Fibroblast of skin of right biceps (primary cell): ENCODE measurements at places on chromosomes 12 and 14.

DNA sequence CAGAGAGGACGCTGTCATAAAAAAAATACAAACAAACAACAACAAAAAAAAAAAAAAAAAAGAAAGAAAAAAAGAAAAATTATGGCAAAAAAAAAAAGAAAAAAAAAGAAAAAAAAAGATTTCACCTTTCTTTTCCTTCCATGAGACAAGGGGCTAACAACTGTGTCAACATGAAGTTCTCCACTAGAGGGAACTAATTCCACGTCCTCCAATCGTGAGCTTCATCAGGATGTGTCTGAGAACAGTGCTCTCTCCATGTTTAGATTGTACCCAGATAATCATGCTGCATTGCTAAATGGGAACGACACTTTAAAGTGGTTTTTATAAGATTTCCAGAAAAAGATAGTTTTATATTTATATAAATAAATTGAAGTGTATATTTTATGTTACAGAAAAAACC, 96.2 kb upstream of the PTPRB start:
- DNase-seq: peak; percentile 72

DNA sequence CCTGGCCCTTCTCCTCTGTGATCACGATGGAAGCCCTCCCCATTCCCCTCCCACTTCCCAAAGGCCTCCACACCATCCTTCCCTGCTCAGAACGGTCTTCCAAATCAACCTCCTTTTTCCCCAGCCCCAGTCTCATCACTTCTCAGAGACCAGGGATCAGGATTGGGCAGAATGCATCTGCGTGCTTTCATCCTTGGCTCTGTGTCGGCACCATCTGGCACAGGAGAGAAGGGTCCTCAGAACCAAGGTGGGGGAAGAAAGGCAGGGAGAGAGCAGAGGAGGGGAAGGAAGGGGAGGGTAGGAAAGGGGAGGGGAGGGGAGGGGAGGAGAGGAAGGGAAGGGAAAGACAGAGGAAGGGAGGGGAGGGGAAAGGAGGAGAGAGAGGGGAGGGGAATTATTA, 52.4 kb upstream of the FICD start:
- DNase-seq: no peak

DNA sequence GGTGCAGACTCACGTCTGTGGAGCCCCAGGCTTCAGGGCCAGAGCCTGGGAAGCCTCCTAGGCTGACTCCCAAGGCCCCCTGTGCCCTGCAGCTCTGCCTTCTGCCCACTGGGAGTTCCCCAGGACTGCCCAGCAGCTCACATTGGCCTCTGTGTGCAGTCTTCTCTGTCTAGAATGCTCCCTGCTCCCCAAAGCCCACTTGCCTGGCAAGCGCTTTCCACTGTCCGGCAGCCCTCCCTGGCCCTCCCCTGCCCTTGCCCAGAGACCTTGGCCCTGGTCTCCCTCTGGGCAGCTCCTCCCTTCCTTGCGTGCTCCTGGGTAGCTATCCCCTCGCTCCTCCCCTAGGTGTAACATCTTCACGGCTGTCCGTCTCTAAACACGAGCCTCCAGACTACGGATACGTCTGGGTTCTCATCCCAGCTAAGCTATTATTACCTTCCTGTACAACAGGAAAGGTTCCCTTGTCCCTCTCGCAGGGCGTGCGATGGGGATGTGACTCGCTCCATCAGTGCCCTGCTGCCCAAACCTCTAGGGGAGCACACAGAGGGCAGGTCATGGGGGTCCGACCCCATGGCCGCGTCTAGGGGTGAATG, 325.5 kb upstream of the RTL1 start:
- no peak for DNase-seq

DNA sequence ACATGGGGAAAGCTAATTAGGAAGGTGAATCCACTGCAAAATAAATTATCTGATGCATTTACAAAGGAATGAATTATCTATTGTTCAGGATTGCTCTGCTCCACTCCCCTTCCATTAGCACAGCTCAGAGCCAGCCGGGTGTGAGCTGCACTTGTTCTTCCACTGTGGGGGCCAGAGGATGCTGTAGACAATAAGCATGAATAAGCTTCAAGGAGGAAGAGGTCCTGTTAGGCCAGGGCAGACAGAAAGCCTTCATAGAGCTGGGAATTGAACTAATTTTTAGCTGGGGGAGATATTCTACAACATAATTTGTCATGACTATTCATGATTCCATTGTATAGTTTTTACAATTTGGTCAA, 137.6 kb upstream of the MAX start:
- no peak for DNase-seq

DNA sequence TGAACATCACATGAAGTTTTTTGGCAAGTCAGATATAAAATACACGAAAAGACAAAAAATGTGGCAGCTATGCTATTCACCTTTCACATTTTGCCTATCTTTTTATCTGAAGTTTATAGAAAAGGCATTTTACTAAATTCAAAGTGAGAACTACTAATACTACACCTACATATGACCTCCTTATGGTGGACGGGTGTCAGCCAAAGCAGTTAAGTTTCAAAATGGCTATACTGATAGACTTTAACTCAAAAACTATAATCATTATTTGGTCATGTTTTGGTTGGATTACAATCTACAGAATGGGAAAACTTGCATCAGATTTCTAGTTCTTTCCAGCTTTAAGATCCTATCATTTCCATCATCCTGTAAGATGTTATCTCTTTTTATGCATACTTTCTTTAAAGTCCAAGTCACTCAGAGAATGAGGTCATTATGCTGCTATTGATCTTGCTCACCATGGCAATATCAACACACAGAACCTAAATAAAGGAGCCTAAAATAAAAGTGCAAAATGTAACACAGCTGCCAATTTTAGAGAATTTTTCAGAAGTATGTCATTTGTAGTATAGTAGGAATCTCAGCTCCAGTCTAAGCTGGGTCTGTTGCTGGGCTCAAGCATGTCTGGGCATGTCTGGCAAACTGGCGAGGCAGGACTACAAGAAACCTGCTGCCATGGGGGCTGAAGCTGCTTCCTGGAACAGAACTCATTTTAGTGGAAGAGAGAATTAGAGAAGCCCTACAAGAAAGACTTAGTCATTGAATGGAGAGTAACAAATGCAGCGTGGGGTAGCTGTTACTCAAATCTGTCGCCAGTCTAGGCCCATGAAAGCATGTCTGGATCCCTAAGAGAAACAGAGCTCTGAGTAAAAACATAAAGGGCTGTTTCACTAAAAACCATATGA, 7.6 kb upstream of the AEBP2 start:
- peak; percentile 90 for DNase-seq

DNA sequence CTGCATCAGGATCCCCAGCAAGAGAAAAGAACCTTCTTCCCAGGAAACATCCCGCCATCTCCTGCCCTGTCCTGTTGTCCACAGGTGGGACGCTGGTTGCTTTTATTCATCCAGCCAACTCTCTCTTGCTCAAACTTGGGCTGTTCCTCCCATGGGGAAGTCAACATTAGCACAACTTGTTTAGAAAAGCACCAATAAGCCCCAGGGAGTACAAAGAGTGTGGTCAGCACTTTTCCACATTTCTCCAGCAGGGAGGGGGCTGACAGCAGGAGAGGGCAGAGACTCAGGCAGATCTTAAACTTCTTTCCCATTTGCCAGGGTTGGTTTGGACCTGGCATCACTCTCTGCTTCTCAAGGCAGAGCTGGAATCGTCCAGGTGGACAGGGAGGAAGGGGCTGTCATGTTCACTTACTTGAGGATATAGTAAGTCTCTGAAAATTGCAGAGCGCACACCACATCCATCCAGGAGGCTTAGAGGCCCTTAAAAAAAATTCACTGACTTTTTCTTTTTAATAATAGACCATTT, 74.9 kb downstream of the RBM19 start:
- no peak for DNase-seq

- no peak for DNase-seq
Observed at GRCh38 chr12:59472273-59472672, 123.6 kb upstream of the SLC16A7 start.

DNA sequence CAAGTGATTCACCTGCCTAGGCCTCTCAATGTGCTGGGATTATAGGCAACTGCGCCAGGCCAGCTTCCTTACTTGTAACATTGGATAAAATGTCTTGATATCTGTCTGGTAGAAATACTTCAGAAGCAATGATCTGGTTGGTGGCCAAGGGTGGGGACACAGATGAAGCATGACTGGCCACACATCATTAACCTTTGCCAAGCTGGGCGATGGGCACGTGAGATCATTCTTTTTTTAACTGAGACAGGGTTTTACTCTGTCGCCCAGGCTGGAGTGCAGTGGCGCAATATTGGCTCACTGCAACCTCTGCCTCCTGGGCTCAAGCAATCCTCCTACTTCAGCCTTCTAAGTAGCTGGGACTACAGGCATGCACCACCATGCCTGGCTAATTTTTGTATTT, 31.1 kb downstream of the PLEKHH1 start:
- no peak for DNase-seq

- DNase-seq: no peak
Observed at GRCh38 chr12:11767029-11767724, 117.7 kb downstream of the ETV6 start.

GRCh38 chr12:122326586-122326985, 60.3 kb upstream of the VPS33A start:
- DNase-seq: no peak

GRCh38 chr12:132125736-132126135, 18.4 kb downstream of the DDX51 start:
- no peak for DNase-seq

- no peak for DNase-seq
Observed at GRCh38 chr12:33187409-33187808, 252.2 kb downstream of the SYT10 start.

GRCh38 chr14:50534416-50534815, 2.0 kb upstream of the MAP4K5 start:
- DNase-seq: no peak
